Stimulated activated CD4-positive, alpha-beta T cell treated with anti-CD3 and anti-CD28 coated beads, Interleukin-15, amount 100 ng/mL, for 1 hour (primary cell): ENCODE measurements at places on chromosomes 3 and 15.

DNA sequence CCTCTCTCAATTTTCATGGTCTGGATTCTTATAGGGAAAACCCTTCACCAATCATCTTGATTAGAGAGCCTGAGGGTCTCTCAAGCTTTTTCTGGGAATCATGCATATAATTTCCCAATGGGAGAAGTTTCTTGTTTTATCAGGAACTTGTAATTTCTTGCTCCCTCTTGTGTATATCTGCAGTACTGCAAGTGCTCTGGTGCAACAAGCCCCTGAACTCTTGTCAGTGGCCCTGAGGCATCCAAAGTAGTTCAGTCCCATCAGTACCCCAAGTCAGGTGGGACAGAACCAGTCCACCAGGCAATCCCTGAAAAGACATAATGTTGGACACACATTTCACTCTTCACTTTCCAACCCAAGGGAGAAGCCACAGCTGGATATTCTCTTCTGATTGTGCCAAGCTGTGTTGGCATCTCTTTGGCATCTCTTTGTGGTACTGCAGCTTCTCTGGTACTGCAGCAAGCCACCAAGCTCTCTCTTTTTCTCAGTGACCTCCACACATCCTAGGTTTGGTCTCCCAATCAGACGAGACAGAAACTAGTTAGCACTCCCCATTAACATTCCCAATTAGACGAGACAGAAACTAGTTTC, 214.5 kb downstream of the ZIC4 start:
- no peak for DNase-seq

DNA sequence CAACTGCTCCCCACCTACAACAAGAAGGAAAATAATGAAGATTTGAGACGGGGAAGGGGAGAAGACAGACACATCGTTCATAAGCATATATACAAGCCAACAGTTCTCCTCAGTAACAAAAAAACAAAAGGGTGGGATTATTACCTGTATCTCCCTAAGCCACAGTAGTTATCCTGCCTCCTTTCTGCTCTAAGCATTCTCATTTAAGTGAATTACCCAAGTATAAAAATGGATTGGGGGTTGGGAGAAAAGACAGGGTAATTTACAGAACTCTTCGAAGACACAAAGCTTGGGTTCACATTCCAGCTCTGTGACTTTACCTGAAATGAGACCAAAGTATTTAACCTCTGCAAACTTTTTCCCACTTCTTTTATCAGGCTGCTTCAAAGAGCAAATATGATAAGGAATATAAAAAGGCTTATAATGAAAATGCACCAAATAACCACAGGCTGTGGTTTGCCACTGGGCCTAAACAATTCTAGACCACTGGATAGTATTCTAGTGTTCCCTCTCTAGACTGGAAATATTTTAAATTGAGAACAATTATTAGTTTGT, 64.4 kb downstream of the UACA start:
- no peak for DNase-seq

DNA sequence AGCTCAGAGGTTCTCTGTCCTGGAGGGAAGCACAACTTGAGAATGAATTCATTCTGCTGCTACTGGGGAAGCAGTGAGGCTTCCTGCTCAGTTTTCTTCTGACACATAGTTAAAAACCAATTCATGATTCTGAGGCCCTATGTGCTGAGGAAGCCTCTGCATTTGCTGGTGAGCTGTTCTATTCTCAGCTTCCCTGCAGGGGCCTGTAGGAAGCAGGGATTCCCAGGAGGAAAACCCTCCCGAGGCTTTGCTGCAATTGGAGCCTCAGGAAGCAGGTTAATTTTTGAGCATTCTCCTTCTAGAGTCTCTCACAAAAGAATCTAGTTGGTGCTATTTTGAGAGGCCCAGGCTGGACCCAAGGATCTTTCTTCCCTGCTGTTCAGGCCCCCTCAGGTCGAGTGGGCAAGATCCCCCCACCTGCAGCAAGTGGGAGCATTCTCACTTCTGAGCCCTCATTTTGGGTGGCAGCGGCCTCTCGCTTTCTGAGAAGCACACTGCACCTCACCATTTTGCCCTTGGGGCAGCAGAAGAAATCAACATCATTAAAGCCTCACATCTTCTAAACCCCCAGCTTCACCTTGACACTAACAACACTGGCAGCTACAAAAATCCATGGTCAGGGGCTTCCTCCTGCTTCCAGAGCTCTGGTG, 197.5 kb upstream of the TSC22D2 start:
- DNase-seq: no peak

DNA sequence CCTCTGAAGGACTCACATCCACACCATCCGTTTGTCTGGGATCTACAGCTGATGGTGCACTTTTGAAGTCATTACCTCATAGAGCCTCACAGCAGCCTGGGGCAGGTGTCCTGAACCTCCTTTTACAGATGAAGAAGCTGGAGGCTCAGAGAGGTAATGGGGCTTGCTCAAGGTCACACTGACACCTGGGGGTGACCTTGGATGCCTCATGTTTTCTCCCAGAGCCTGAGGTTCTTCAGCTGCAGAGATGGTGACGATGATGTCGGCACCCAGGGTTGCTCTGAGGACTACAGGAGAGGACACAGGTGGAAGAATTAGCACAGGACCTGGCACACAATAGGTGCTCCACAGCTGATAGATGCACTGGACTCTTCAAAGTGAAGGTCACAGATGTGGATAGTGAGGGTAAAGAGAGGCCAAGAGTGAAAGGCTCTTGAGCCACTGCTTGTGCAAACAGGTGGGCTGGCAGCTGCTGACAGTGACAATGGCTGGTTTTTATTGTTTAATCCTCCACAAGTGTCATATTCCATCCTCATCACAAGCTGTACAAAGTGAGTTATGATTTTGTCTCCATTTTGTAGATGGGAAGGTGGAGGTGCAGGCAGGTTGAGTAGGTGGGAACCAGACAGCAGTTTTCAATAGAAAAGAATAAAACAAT, 17.4 kb upstream of the ATP2B2 start:
- DNase-seq: no peak

DNA sequence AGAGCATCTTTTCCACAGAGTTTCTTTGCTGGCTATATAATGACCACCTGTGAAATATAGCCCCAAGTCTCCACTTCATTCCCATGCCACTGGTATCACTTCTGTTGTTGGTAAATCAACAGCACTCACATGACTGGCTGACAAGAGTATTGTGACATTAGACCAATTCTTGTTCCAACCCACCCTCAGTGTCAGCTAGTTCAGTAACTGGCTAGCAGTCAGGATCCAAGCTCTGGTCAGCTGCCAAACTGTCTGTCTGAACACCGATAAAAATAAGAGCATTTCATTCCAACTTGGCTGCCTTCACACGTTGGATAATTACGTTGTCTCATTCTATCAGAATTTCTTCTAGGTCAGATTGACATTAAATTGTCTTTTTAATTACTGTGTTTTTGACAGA, 166.5 kb downstream of the USP13 start:
- DNase-seq: no peak

GRCh38 chr3:24899901-24900603, 405.4 kb upstream of the THRB start:
- DNase-seq: no peak

GRCh38 chr3:103512595-103512994, 1077.8 kb downstream of the ZPLD1 start:
- no peak for DNase-seq

- DNase-seq: no peak
These were observed 1082.2 kb downstream of the NAALADL2 start for GRCh38 chr3:175941352-175941751.

GRCh38 chr15:27762471-27762870, 336.6 kb downstream of the OCA2 start:
- DNase-seq: no peak

DNA sequence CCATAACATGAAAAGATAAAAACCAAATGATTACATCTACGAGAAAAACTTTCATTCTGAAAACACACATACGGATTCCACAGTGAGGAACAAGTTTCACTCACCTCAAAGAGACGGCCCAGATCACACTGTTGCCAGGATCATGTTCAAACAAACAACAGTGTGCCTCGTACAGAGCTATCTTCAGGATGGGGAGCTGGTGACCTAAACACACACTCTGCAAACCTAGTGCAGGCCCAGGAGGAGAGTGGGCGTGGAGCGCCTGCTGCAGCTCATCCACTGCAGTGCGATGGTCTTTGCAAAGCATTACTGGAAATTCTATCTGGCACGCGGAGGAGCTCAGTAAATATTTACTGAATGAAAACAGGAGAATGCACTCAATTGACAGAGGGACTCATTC, 38.5 kb downstream of the TAMM41 start:
- no peak for DNase-seq

DNA sequence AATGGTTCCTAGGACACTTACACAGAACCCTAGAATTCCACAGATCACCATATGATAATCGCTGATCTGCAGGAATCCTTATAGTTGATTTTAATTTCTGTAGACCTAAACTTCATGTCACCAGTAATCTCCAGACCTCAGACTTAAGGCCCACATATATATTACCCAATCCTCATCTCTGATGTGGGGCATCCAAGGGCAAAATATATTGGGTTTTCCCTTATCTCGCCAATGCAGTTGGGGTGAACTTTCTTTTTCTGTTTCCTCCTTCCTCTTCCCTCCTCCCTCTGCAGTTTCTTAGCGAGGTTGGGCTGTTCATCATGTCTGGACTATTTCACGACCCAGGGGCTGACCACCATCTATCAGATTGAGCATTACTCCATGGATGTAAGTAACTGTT, 230.2 kb downstream of the P3H2 start:
- no peak for DNase-seq

- no peak for DNase-seq
These were observed 18.2 kb upstream of the SNRPA1 start for GRCh38 chr15:101313041-101313761.
